ENCODE measurements at places on chromosomes 12 and 14. TPM values are rescaled to one million over a fixed set of nuclear protein-coding genes. Genes with fewer than 3 reads are reported as not detected.

The KRT75 gene
- total RNA-seq = not detected

The HPD gene
- total RNA-seq = 0.95 TPM

The CCDC175 gene
- total RNA-seq = not detected

The CCDC196 gene
- total RNA-seq = not detected

The ZNF26 gene
- total RNA-seq = 16.0 TPM

The KRT2 gene
- total RNA-seq = not detected

The PAH gene
- total RNA-seq = 1.9 TPM

The RAD9B gene
- total RNA-seq = 0.31 TPM

The BMP4 gene
- 13.0 TPM for total RNA-seq

The COX8C gene
- total RNA-seq = not detected

The ABCD2 gene
- total RNA-seq = not detected

The WNT1 gene
- total RNA-seq = not detected

The ASCL1 gene
- not detected for total RNA-seq

The SLC25A47 gene
- not detected for total RNA-seq

The VSIG10 gene
- 44.2 TPM for total RNA-seq

The FGD4 gene
- total RNA-seq = 54.2 TPM

The GALNT4 gene
- total RNA-seq = 9.0 TPM

The KLRF1 gene
- not detected for total RNA-seq

The PPFIA2 gene
- total RNA-seq = 1.2 TPM

The CDKN3 gene
- 44.7 TPM for total RNA-seq

The CD4 gene
- 0.99 TPM for total RNA-seq
